Effector memory CD4-positive, alpha-beta T cell (primary cell): ENCODE measurements at places on chromosomes 4 and X.

DNA sequence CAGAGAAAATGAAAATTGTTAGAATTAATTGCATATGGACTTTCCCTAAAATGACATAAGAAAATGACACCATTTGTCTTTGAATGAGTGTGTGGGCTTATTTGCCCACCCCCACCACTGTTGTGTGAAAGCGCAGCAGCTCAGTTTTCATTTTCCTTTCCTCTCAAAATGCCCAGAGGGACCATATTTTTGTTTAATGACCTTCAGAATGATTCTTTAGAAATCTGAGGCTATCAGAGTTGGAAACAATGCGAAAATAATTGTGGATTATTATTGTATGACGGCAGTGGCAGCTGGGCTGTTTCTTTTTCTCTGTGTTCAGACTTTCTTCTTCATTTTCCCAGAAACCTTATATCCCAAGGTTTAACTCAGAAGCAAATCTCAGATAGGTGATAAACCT lies 44.6 kb upstream of the TEX13A start:
- no peaks in the 10 kb centered on the region for H3K36me3 ChIP-seq
- H3K27me3 ChIP-seq: no peaks in the 10 kb centered on the region
- DNase-seq: no peak
- no peak overlapping the region for H3K4me3 ChIP-seq
- no peaks in the 10 kb centered on the region for H3K4me1 ChIP-seq
- no peak overlapping the region for H3K27ac ChIP-seq

DNA sequence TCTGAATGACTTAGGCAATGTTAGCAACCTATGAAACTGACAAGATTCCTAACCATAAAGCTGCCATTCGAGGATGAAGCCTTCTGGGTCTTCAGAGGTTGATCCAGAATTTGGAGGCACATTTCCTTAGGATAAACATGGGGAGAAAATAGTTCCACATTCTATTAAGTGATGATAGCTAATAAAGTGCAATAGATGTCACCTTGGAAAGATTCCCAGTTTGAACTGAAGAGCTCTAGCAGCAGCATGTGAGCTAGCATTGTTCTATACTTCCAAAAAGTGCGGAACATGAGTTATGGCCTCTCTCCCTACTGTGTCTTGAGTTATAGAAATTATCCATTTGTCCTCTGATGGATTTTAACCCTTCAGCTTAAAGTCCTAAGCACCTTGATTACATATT lies 991.4 kb upstream of the SLIT2 start:
- no peak overlapping the region for H3K4me3 ChIP-seq
- H3K27ac ChIP-seq: no peak overlapping the region
- H3K36me3 ChIP-seq: no peaks in the 10 kb centered on the region

- no peak overlapping the region for H3K27ac ChIP-seq
- DNase-seq: no peak
- no peak overlapping the region for H3K4me3 ChIP-seq
- no peaks in the 10 kb centered on the region for H3K36me3 ChIP-seq
- no peaks in the 10 kb centered on the region for H3K4me1 ChIP-seq
Measured at GRCh38 chrX:65643531-65644052, 23.9 kb upstream of the MSN start.

- no peaks in the 10 kb centered on the region for H3K36me3 ChIP-seq
- H3K4me1 ChIP-seq: no peaks in the 10 kb centered on the region
- no peak for DNase-seq
- no peak overlapping the region for H3K27ac ChIP-seq
Measured at GRCh38 chrX:134406356-134407064, 53.5 kb upstream of the HPRT1 start.

DNA sequence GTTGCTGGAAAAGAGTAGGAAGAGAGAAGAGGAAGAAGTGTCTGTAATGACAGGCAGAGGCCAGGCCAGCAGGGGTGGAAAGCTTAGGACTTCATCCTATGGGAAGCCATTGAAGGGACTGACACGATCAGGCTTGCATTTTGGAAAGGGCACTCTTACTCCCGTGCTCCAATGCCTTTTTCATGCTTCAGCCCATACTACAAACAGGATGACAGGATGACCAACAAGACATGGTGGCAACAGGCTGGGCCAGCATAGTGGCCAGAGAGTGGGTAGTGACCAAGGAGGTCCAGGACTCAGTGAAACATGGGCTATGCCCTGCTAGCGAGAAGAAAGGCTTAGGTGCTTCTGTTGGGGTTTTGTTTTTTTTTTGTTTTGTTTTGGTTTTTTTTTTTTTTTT lies 2.6 kb upstream of the KLF3 start:
- no peaks in the 10 kb centered on the region for H3K27me3 ChIP-seq

- no peaks in the 10 kb centered on the region for H3K4me1 ChIP-seq
- no peaks in the 10 kb centered on the region for H3K27me3 ChIP-seq
- H3K27ac ChIP-seq: no peak overlapping the region
- peak overlapping the region; percentile 7 for H3K4me3 ChIP-seq
- H3K36me3 ChIP-seq: no peaks in the 10 kb centered on the region
Measured at GRCh38 chr4:104967034-104967401, 179.7 kb upstream of the TET2 start.

GRCh38 chr4:23903859-23904438 lies 14.1 kb upstream of the PPARGC1A start:
- DNase-seq: no peak
- H3K4me3 ChIP-seq: no peak overlapping the region
- H3K27ac ChIP-seq: no peak overlapping the region
- H3K27me3 ChIP-seq: no peaks in the 10 kb centered on the region
- no peaks in the 10 kb centered on the region for H3K36me3 ChIP-seq

DNA sequence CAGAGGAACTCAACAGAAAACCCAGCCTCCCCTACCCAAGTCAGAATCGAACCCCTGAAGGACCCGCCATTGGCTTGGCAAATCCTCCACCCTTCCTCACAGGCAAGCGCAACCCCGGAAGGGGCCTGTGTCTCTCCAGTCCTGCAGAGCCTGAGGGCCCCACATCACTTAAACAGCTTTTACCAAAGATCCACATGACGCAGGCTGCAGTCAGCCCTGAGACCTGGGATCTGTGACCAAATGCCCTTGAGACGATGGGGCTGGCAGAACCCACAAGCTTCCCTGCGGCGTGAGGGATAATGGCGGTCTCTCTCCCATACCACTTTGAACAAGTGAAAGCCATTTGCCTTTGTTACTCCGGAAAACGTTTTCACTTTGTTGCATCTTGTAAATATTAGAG lies 54.9 kb downstream of the ACOX3 start:
- H3K27ac ChIP-seq: no peak overlapping the region
- no peaks in the 10 kb centered on the region for H3K4me1 ChIP-seq
- H3K4me3 ChIP-seq: no peak overlapping the region
- no peak for DNase-seq
- H3K27me3 ChIP-seq: no peaks in the 10 kb centered on the region

- no peaks in the 10 kb centered on the region for H3K4me1 ChIP-seq
- DNase-seq: no peak
- H3K27me3 ChIP-seq: no peaks in the 10 kb centered on the region
- H3K4me3 ChIP-seq: no peak overlapping the region
Measured at GRCh38 chrX:114924856-114925255, 92.6 kb downstream of the IL13RA2 start.

- no peak for DNase-seq
- H3K4me3 ChIP-seq: no peak overlapping the region
- H3K4me1 ChIP-seq: no peaks in the 10 kb centered on the region
Measured at GRCh38 chr4:62126064-62126732, 926.1 kb downstream of the ADGRL3 start.

DNA sequence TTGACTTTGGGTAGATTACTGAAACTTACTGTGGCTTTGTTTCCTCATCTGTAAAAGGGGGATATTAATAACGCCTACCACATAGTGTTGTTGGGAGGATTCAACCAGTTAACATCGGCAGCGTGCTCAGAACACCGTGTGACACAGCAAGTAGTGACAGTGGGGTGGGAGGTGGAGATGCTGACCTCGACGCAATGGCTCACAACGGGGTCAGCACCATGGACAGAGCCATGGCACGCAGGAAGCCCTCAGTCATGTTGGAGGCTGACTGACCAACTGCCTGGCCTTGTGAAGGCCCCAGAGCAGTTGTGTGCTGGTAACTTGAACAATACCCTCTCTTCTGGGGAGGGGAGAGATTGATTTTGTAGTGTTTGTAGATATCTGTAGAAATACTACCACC lies 93.2 kb downstream of the WFS1 start:
- H3K27me3 ChIP-seq: no peaks in the 10 kb centered on the region
- H3K36me3 ChIP-seq: no peaks in the 10 kb centered on the region
- no peaks in the 10 kb centered on the region for H3K4me1 ChIP-seq
- H3K4me3 ChIP-seq: no peak overlapping the region
- H3K27ac ChIP-seq: no peak overlapping the region
- no peak for DNase-seq

- H3K27ac ChIP-seq: no peak overlapping the region
- no peaks in the 10 kb centered on the region for H3K4me1 ChIP-seq
- DNase-seq: no peak
- no peak overlapping the region for H3K4me3 ChIP-seq
- no peaks in the 10 kb centered on the region for H3K36me3 ChIP-seq
Measured at GRCh38 chr4:5124876-5125275, 73.6 kb downstream of the STK32B start.

DNA sequence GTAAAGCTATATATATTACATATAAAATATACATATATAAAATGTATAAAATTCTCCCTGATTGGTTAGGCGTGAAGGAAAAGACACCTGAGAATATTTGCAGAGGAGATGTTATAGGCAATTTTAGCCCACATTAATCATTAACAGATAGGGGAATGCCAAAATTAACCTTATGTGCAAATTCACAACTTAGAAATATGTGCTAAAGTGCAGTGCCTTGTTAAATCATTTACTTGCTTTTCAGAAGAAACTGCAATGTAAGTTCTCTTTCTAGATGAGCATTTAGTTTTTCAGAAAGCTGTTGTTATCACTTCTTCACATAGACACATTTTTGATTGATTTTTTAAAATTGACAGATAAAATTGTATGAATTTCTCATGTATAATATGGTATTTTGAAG lies 5.6 kb downstream of the TASL start:
- no peak for DNase-seq
- H3K27ac ChIP-seq: no peak overlapping the region
- no peak overlapping the region for H3K4me3 ChIP-seq

GRCh38 chr4:87114245-87115062 lies 106.0 kb downstream of the KLHL8 start:
- peaks cover 47% of the 10 kb centered on the region for H3K36me3 ChIP-seq
- H3K27me3 ChIP-seq: no peaks in the 10 kb centered on the region
- no peak overlapping the region for H3K4me3 ChIP-seq
- no peak for DNase-seq

DNA sequence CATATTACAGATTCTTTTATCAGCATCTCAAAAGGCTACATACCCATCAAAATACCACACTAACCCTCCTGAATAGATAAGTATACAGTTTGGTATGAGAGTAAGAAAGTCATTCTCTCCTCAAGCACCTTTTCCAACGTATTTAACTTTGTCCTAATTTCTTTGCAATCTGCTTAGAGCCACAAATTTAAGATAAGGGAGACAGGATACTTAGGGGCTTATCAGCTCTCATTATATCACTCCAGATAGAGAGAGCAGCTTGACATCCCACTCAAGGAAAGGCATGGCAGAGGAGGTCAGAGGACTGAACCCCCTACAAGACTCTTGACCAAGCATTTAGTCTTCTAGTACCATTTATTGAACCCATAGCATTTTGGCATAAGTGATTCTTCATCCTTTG lies 262.4 kb downstream of the ADGRA3 start:
- DNase-seq: no peak
- H3K36me3 ChIP-seq: no peaks in the 10 kb centered on the region
- no peak overlapping the region for H3K27ac ChIP-seq
- no peaks in the 10 kb centered on the region for H3K4me1 ChIP-seq

- H3K4me3 ChIP-seq: no peak overlapping the region
- H3K27ac ChIP-seq: no peak overlapping the region
- no peaks in the 10 kb centered on the region for H3K36me3 ChIP-seq
- H3K27me3 ChIP-seq: no peaks in the 10 kb centered on the region
- no peaks in the 10 kb centered on the region for H3K4me1 ChIP-seq
Measured at GRCh38 chr4:3858046-3858730, 92.0 kb downstream of the ADRA2C start.

- H3K4me1 ChIP-seq: no peaks in the 10 kb centered on the region
- no peak overlapping the region for H3K27ac ChIP-seq
- H3K36me3 ChIP-seq: no peaks in the 10 kb centered on the region
- no peak overlapping the region for H3K4me3 ChIP-seq
Measured at GRCh38 chrX:133746593-133746992, 238.8 kb downstream of the GPC3 start.
